ENCODE measurements at places on chromosomes 3 and 15. TPM values are rescaled to one million over a fixed set of nuclear protein-coding genes. Genes with fewer than 3 reads are reported as not detected.

PPM1M gene
- total RNA-seq, result 19.0 TPM

DNA sequence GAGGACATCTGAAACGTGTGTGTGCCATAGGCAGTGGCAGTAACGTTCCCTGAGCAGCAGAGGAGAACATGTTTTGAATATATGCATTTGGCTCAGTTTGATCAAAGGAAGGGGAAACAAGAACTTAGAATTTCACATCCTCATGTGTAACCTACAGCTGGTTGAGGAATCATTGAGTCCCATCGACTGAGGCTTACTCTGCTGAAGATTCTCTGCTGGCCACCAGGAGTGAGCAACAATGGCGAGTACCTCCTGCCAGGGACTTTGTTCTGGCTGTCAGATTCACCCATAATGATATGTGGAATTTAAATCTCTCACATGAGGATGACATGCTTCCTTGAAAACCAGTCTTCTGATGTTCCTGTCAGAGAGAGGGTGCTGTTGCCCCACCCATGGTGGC lies 21.3 kb downstream of the GORASP1 start:
- DNase-seq, result no peak

- DNase-seq, result peak; percentile 16
Observed at GRCh38 chr15:40238532-40239403, at the start of gene PAK6. Gene PAK6 (plus strand): TSS chr15:40239063. CDS start chr15:40264786, 25,723 bp downstream.

- DNase-seq, result peak; percentile 94
Observed at GRCh38 chr3:49171119-49171774, at the start of gene KLHDC8B. Gene KLHDC8B (plus strand): TSS chr3:49171598. CDS start chr3:49172770, 1,172 bp downstream.

DNA sequence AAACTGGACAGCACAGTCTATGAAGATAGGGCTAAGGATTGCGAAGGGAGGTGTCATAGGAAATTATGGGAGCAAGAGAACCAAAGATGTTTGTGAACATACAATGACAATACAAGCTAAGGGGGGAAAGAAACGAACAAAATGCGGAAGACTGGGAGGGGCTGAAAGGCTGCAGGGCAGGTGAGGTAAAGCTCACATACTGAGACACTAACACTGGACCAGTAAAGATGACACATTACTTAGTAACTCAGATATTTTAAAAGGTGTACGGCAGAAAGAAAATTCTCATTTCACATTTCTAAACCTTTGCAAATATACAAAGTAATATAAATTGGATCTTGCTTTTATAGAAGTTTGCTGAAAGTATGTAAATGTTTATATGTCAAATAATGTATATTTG lies 10.1 kb downstream of the CLDND1 start:
- no peak for DNase-seq

GRCh38 chr3:15536856-15537255 lies 15.3 kb upstream of the COLQ start:
- no peak for DNase-seq

GRCh38 chr3:42022355-42022754 lies 60.5 kb upstream of the ULK4 start:
- DNase-seq, result no peak

GRCh38 chr15:25668901-25669300 lies 194.2 kb downstream of the ATP10A start:
- DNase-seq, result no peak

DNA sequence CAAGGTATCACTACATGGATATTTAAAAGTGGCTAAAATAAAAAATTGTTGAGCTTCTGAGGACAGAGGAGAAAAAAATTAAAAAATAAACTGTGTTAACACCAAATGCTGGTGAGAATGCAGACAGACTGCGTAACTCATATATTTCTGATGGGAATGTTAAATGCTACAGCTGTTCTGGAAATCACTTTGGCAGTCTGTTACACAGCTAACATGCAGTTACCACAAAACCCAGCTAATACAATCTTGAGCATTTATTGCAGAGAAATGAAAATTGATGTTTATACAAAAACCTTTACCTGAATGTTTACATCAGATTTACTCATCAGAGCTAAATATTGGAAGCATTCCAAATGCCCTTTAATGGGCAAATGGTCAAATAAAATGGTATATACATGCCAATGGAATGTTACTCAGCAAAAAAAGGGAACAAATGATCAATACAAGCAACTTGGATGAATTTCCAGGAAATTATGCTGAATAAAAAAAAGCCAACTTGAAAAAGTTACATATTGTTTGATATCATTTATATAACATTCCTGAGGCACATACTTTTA lies 24.6 kb downstream of the MNS1 start:
- no peak for DNase-seq

Measured in fibroblast of villous mesenchyme (primary cell).